Suprapubic skin (tissue), 4 donors: ENCODE measurements at places on chromosomes 2 and 18.

DNA sequence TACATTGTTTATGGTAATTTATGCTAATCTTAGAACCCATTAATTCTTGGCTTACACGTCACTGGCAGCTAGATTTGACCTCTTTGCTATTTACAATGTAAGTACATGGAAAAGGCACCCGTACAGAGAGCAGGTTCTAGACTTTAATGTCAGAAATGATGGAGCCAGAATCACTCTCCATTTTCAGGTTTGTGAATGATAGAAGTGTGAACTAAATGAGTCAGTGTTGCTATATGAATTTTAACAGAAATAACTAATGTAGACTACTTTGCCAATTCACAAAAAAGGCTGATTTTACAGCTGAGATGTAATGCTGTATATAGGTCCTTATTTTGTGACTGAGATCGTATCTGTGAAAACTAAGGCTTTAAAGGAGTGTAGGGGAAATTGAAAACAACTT is 214.6 kb downstream of the LDLRAD4 start:
- no peak overlapping the region for H3K27ac ChIP-seq
- H3K4me3 ChIP-seq, result no peak overlapping the region
- no peak for DNase-seq

GRCh38 chr2:69434753-69435152 is 2.5 kb downstream of the NFU1 start:
- DNase-seq, result no peak
- H3K27ac ChIP-seq, result no peak overlapping the region
- H3K4me1 ChIP-seq, result peaks cover 26% of the 10 kb centered on the region
- H3K27me3 ChIP-seq, result no peaks in the 10 kb centered on the region
- peaks cover 18% of the 10 kb centered on the region for H3K36me3 ChIP-seq

GRCh38 chr2:177348733-177349693 is 43.6 kb upstream of the AGPS start:
- peaks cover 18% of the 10 kb centered on the region for H3K4me1 ChIP-seq
- no peak for DNase-seq
- no peak overlapping the region for H3K4me3 ChIP-seq
- H3K27ac ChIP-seq, result no peak overlapping the region
- no peaks in the 10 kb centered on the region for H3K36me3 ChIP-seq
- H3K27me3 ChIP-seq, result no peaks in the 10 kb centered on the region

DNA sequence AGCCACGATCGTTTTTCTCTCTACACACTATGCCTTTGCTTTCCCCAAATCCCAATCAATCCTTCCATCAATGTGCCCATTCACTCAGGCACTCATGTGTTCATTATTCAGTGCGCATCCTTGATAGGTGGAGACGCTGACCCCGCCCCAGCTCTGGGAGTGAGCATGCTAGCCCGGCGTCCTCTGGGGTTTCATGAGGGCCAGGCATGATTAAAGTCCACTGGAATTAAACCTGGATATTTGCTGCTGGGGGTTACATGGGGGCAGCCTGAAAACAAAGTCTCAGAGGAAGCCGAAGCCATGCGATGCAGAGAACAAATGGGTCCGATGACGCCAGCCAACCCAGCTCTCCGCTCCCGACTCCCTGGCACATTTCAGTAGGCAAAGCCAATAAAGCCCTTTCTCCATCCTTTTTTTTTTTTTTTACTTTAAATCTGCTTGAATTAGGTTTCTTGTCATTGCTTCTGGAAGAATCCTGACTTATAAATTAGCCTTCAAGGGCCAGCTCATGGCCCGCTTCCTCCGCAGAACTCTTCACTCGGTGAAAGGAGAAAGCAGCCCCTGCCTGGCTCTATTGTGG is 316.4 kb upstream of the ID2 start:
- no peak for DNase-seq
- H3K4me1 ChIP-seq, result peaks cover 4% of the 10 kb centered on the region
- no peaks in the 10 kb centered on the region for H3K27me3 ChIP-seq
- H3K36me3 ChIP-seq, result no peaks in the 10 kb centered on the region
- no peak overlapping the region for H3K4me3 ChIP-seq
- no peak overlapping the region for H3K27ac ChIP-seq

GRCh38 chr2:218961229-218961628 is 1.8 kb downstream of the CDK5R2 start:
- H3K4me1 ChIP-seq, result peaks cover 27% of the 10 kb centered on the region
- H3K27me3 ChIP-seq, result peaks cover 98% of the 10 kb centered on the region
- no peaks in the 10 kb centered on the region for H3K36me3 ChIP-seq
- H3K4me3 ChIP-seq, result no peak overlapping the region
- DNase-seq, result no peak
- no peak overlapping the region for H3K27ac ChIP-seq
